ENCODE measurements at places on chromosomes 2 and 18.

DNA sequence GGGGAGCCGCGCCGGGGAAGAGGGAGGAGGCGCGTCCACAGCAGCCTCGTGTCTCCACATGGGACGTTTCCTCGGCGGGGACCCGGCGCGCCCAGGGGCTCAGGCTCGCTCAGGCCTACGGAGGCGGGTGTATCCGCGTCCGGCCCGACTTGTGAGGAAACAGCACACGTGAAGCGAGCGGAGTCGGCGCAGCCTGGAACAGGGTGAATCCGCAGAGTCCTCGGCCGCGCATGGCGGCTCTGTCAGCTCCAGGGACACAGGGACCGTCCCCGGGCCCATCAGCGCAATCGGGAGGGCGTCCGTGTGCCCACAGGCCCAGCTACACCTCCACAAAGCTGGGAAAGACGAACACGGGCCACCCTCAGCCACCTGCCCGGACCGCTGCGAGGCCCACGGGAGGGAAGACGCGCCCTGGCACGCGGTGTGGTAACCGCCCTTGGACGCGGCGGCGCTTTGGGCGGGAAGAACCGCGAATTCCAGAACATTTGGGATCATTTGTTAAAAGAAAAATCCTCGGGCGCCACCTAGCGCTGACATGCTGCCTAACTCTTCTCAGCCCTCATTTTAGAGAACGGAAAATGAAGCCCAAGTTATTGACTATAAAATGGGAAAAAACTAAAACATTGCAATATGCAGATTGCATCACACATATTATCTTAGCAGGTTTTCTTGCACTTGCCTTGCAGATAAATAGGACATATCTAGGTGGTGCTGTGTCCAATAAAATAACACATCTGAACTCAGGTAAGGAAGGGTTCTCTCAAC is 40.4 kb downstream of the TMEM18 start:
- DNase-seq = peak; percentile 50

DNA sequence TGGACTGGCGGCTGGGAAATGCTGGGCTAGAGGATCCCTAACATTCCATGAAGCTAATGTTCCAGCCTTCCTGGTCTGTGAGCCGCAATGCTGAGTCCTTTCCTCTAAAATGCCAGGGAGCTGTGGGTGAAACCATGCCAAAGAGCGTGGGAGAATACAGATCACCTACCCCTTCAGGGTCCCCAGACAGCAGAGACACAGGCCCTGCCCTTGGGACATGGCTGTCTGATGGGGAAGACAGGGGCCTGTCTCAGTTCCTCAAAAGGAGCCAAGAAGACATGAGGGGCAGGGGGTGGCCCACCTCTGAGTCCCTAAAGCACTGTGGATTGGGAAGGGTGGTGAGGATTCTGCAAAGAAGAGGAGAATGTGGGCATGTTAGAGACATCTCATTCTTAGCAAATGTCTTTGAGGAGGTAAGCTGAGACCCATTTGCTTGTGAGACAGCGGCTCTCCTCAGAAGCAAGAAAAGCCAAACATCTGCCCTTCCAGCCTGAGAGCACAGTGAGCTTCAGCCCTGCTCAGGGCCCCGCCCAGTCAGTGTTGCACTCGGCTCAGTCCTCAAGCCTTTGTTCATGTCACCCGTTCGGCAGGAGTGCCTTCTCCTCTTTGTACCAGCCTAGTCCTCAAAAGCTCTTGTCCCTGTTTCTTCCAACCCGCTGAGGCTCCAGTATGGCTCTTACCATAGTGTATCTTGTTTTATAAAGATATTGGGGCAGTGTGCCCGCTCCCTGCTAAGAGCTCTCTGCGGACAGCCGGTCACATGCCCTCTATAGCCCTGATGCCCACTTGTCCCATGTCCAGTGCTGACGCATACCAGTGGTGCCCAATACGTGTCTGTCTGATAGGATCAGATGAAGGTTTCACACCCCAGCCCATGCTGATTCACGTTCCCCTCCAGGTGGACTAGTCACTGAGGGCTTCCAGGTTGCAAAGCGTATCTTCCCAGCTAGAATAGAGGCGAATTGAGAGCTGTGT is 286.2 kb downstream of the CYP26B1 start:
- DNase-seq = no peak

GRCh38 chr2:158600155-158600802 is 143.5 kb downstream of the PKP4 start:
- DNase-seq = no peak

DNA sequence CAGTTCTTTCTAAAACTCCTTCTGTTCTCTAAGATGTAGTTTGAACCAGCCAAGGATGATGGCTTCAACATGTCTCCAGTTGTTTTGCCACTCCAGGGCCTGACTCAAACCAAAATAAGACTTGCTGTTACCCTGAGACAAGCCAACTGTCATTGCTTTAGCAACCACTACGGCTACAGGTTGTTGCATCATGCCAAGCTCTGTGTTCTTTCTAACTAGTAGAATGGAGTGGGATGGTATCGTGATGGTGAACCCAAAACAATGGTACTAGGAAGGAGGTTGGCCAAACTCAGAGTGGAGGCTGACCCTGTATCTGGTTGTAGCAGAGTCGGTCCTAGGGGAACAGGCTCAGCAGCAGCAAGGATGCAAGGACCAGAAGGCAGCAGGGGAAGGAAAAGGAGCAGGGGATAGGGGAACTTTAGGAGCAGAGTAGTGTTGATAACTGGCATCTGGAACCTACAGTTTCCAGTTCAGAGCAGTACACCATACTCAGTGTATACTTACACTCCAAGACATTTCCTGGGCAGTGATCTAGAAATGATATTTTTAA is 51.6 kb downstream of the PDK1 start:
- DNase-seq = no peak

GRCh38 chr2:18762667-18763066 is 173.3 kb upstream of the NT5C1B start:
- DNase-seq = no peak

DNA sequence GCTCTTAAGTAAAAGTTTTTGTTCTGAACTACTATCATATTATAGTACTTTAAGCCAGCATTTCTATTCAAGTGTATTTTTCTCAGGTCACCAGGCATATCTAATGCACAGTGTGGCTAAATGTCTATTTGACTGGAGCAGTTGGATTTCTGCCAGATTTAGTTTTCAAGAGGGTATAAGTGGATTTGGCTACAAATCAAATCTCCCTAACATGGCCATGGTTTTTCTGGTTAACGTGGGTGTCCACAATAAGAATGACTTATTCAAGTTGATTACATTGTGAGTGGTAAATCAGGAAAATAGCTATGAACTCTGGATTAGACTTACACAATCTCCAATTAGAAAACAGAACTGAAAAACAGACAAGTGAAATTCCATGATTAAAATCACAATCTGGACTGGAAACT is 5.7 kb upstream of the CHN1 start:
- peak; percentile 97 for DNase-seq

Data from DMS79 treated with DMSO at 0.1 percent for 48 hours (cell line).